ENCODE measurements at places on chromosomes 11 and 22. TPM values are rescaled to one million over a fixed set of nuclear protein-coding genes. Genes with fewer than 3 reads are reported as not detected.
A peak's percentile ranks its signal among the peaks of the same experiment; 100 is the strongest.

GRCh38 chr22:31613286-31613903 lies 48.6 kb downstream of the PISD start:
- no peak for DNase-seq

Gene RHOD
- 14.6 TPM for total RNA-seq

DNA sequence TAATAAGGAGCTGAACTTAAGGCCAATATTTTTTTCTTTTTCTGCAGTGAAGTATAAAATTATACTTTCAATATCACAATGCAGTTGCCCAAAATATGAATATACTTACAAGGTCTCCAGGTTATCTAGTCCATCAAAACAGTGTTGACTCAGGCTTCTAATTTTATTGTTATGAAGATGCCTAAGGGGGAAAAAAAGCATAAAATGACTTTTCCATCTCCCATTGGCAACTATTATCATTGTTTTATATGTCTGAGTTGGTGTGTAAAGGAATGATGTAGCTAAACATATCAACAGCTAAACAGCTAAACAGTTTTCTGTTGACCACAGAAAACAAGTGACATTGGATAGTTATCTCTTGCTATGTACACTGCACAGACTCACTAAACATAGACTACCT lies 21.2 kb upstream of the CCDC34 start:
- DNase-seq, result no peak

DNA sequence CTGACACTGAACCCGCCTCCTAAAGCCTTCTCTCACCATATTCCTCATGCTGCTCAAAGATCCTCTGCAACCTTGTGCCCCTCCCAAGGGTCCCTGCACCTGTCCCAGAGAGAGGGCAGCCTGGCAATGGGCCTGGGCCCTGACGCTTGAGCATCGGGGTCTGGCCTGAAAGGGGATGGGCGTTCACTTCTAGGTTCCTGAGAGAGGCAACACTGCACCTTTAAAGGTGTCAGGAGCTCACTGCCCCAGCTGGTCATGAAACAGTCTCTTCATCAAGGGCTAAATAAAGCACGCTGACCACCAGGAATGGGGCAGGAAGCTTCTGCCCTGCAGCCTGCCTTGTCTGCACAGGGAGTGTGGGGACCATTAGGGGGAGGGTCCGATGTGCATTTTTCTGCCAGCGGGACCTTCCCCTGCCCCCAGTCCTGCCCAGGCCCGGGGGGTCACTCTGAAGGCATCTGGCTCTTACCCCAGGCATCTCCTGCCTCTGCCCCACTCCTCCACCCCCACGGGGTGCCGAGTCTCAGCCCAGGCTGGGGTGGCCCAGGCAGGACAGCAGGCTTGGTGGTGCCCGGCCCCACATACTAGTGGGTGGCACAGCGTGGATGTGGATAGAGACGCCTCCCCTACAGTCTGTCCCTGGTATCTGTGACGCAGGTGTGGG lies 3.5 kb downstream of the C11orf21 start:
- DNase-seq, result no peak

Gene GRIK4
- total RNA-seq, result not detected

GRCh38 chr11:27392278-27393114 lies 29.5 kb upstream of the CCDC34 start:
- peak; percentile 82 for DNase-seq

- DNase-seq, result peak; percentile 8
These were observed 13.8 kb downstream of the JAML start for GRCh38 chr11:118211006-118211405.

DNA sequence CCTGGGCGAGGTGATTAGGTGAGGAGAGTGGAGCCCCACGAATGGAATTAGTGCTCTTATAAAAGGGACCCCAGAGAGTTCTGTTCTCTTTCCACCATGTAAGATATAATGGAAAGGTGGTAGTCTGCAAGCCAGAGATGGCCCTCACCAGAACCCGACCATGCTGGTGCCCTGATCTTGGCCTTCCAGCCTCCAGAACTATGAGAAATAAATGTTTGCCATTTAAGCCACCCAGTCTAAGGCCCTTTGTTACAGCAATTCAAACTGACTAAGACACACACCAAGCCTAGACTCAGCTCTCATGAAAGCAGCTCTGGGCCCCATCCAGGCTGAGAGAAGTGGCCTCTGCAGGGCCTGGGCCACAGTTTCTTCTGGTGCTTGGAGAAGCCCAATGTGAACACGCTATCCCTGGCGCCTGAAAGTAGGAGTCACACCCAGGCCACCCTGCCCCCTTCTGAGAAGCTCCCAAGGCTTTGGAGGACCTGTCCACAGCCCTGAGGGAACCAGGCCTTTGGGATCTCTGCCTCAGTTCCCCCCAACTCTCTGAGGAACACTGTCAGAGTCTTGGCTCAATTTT lies 35.3 kb upstream of the LYVE1 start:
- DNase-seq, result no peak

GRCh38 chr11:7655253-7656217 lies 17.8 kb downstream of the CYB5R2 start:
- DNase-seq, result no peak

DNA sequence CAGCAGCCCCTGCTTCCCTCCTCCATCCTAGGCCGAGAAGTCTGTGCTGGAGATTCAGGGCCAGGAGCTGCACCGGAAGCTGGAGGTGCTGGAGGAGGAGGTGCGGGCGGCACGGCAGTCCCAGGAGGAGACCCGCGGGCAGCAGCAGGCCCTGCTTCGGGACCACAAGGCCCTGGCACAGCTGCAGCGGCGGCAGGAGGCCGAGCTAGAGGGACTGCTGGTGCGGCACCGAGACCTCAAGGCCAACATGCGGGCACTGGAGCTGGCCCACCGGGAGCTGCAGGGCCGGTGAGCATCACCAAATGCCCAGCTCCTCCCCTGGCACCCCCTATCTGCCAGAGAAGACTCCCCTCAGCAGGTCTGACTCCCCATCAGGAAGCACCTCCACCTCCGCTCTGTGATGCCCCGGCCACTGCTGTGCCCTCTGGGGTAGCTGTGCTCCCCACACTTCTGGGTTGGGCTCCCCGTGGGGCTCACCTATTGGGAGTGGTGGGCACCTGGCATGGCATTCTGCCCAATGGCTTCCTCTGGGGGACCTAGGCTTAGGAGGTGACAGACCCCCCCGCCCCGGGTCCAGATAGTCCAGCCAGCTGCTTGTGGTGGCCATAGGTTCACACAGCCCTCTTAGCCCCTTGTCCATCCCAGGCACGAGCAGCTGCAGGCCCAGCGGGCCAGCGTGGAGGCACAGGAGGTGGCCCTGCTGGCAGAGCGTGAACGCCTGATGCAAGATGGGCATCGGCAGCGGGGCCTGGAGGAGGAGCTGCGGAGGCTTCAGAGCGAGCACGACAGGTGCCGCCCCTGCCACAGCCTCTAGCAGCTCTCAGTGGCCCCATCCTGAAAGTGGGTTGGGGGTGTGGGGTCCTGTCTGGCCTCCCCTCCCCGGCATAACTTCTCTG lies 6.6 kb upstream of the RPS6KA4 start:
- no peak for DNase-seq

- no peak for DNase-seq
These were observed 12.7 kb upstream of the POLD3 start for GRCh38 chr11:74579577-74580270.

- DNase-seq, result no peak
These were observed 1.3 kb upstream of the ZNF70 start for GRCh38 chr22:23752090-23752691.

Gene LRRC10B
- total RNA-seq, result not detected

Gene NXPE4
- total RNA-seq, result not detected

DNA sequence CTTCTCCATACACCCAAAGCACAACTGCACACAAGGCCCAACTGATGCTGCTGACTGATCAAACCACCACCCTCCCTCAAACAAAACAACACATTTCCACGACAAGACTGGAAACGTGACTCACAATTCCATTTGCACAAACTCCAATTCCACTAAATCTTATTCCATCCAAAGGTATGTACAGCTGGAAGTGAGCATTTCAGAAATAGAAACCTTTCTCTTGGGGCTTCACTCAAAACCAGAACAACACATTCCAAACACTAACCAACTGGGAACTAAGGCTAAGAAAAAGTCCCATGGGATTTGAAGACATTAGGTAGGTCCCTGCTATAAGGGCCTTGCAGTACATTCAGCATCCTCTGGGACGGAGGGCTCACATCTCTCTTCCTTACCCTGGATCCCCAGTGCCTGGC lies 19.6 kb downstream of the MORC2 start:
- DNase-seq, result no peak

- peak; percentile 24 for DNase-seq
These were observed 3.9 kb upstream of the RAB38 start for GRCh38 chr11:88179141-88179540.

GRCh38 chr11:123439616-123440015 lies 9.5 kb downstream of the GRAMD1B start:
- DNase-seq, result no peak

- no peak for DNase-seq
These were observed 132.2 kb upstream of the SESN3 start for GRCh38 chr11:95363164-95363563.

DNA sequence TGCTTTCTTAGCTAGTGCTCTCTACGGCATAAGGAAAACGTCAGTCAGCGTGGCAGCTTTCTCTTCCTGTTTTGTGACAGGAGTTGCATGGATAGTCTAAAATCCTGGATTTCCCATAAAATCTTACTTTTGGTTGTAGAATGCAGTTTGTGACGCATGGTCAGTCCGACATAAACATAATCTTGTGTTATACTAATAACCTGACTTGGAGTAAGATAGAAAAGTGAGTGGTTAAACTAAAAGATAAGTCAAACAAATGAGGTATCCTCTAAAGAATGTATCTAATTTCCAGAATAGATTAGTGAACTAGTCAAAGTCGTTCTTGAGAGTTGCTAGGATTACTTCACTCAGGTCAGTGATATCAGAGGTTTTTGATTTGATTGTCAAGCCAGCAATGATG lies 157.6 kb downstream of the PGR start:
- no peak for DNase-seq

DNA sequence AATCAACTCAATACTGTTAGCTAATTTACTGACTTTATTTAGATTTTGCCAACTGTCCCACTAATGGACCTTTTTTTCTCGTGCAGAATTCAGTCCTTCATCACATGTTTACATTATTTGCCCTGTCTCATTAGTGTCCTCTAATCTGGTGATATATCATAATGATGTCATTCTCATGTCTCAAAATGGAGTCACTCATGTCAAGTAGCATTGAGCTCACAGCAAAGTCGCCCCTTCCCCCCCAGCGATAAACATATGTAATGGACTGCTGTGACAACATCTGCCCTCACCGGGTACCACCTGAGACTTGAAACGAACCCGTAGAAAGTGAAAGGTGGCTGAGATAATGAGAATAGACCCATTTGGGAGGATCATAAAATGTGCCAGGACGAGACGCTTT lies 37.6 kb downstream of the HIPK3 start:
- no peak for DNase-seq

DNA sequence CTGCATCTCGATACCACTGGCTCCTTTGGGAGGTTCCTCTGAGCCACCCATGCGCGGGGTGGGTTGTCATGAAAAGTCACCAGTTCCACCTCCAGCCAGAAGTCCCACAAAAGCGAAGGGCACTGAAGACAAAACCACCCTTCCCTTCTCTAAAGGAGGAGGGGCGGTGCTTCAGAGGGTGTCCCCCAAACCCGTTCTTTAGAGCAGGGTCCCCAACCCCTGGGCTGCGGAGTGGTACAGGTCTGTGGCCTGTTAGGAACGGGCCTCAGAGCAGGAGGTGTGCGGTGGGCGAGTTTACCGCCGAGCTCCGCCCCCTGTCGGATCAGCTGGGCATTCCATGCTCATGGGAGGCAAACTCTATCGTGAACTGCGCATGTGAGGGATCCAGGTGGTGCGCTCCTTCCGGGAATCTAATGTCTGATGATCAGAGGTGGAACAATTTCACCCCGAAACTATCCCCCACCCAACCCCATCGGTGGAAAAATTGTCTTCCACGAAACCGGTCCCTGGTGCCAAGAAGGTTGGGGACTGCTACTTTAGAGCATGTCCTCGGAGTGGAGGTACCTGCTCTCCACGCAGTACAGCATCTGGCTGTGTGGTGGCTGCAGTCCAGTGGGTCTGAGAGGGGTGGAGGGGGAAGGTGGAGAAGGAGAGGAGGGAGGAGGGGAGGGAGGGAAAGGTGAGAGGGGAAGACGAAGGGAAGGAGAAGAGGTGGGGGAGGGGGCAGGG lies 72.9 kb upstream of the SEPTIN5 start:
- DNase-seq, result no peak

GRCh38 chr22:50268655-50269113 lies 1.5 kb downstream of the MAPK11 start:
- no peak for DNase-seq

DNA sequence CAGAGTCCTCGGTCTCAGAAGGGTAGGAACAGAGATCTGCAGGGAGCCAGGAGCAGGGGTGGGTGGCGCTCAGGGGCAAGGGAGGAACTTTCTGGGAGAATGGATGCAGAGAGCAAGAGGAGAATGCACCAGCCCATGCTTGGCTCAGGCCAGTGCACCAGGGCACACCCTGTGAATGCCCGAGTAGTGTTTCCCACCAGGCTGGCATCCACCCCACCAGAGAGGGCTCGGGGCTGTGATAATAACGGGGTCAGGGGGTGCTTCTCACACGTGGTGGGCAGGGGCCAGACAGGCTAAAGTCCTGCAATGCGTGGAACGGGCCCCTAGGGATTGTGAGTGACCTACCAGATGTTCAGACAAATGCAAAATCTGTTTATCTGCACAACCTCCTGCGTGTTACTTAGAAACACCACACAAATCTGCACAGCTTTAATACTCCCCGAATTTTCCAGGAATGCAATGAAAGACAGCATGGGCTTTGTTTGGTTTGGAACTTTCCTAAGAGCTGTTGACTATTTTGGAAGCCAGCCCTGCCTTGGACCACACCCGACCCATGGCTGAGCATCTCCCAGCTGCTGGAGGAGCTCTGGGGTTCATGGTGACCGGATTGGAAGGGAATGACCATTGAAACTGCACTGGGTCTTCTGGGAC lies 368.3 kb downstream of the SHANK2 start:
- no peak for DNase-seq

DNA sequence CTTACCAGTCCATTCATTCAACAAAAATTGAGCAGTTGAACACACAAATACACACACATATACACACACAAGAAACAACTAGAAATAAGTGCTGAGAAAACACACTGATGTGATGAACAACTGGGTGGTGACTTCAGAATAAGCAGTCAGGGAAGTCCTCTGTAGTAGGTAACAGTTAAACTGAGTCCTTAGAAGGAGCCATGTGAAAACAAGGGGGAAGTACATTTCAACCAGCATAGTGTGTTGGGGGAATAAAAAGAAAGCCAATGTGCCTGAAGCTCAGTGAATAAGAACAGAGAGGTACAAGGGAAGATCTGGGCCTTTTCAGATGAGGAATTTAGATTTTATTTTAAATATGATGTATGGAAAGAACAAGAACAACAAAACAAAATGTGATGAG lies 6.8 kb upstream of the TMEM123 start:
- no peak for DNase-seq

Gene PATL1
- total RNA-seq, result 19.9 TPM

GRCh38 chr11:19200410-19201201 lies 1.2 kb downstream of the CSRP3 start:
- peak; percentile 82 for DNase-seq

Gene CST6
- not detected for total RNA-seq

Gene HPX
- total RNA-seq, result 0.14 TPM
